ENCODE measurements at places on chromosomes 1 and 21. TPM values are rescaled to one million over a fixed set of nuclear protein-coding genes. Genes with fewer than 3 reads are reported as not detected.

DNA sequence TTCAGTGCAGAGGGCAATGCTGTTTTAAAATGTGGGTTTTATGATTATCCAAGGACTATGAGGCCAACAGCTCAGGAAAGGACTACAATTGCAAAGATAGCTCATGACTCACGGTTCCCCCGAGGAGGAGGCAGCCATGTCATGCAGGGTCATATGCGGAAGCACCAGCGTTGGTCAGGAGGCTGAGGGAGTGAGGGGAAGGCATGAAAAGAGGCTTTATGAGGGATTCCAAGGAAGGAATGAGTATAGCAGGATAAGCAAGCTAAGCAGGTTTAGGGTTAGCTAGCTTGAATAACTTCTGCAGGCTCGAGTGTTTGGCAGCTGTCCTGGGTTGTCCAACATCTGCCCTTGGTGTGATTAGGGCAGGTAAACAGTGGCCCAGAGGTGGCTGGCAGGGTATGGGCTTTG lies 495.1 kb downstream of the SETD4 start:
- no peak for DNase-seq

- DNase-seq, result no peak
These were observed 62.5 kb upstream of the CAPZB start for GRCh38 chr1:19547814-19548213.

- DNase-seq, result no peak
These were observed 31.1 kb downstream of the TNFRSF8 start for GRCh38 chr1:12094180-12094579.

- DNase-seq, result no peak
These were observed 134.1 kb downstream of the CYYR1 start for GRCh38 chr21:26438976-26439375.

DNA sequence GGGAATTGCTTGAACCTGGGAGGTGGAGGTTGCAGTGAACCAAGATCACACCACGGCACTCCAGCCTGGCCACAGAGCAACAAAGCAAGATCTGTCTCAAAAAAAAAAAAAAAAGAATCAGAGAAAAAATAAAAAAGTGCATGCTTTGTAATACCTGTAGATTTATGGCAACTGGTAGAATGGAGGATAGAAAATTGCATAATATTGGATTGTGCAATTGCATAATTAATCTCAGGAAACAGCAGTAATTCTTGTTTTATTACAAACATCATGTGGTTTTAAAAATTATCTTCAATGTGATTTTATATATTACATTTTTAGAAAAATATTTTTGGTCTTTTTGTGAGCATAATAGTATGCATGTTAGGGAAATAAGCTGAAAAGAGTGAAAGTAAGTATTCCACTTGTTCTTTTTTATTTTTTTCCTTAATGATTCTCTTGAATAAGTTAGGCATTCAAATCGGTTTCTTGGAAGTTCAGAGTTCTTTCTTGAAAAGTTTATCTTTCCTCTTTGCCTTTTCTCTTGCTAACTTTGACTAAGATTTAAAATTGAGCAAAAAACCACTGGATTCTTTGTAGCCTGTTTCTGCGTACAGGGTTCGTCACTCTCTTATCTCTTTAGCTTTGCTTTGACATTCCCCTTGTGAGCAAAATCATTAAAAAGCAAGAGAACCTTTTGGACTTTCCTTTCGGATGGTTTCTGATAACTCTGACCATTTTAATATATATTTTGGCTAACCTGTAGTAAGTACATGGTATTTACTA lies 127.5 kb upstream of the ADAMTS5 start:
- DNase-seq, result no peak

GRCh38 chr1:119784191-119784781 lies 15.6 kb upstream of the HMGCS2 start:
- no peak for DNase-seq

Gene CFHR5
- total RNA-seq, result not detected

Gene DNAH14
- total RNA-seq, result 17.0 TPM

Gene OR2L2
- not detected for total RNA-seq

Gene DNASE2B
- not detected for total RNA-seq

Gene S100A2
- total RNA-seq, result 3.9 TPM

Gene DIRAS3
- total RNA-seq, result 7.9 TPM

Gene FCRL2
- total RNA-seq, result not detected

Gene ITPKB
- 73.0 TPM for total RNA-seq

Gene AADACL3
- not detected for total RNA-seq

Gene VWA5B1
- total RNA-seq, result not detected

All from glomerular endothelial cell (primary cell).